Spleen (tissue), 13 donors: ENCODE measurements at places on chromosomes 11 and 22. TPM values are rescaled to one million over a fixed set of nuclear protein-coding genes. Genes with fewer than 3 reads are reported as not detected.
A peak's percentile ranks its signal among the peaks of the same experiment; 100 is the strongest.

Gene INS
- polyA plus RNA-seq = 1.9 TPM

Gene RAB38
- 0.73 TPM for polyA plus RNA-seq

Gene ASCL2
- polyA plus RNA-seq = 0.93 TPM

- DNase-seq = peak; percentile 87
Observed at GRCh38 chr11:65424205-65425104, 1.9 kb downstream of the NEAT1 start.

DNA sequence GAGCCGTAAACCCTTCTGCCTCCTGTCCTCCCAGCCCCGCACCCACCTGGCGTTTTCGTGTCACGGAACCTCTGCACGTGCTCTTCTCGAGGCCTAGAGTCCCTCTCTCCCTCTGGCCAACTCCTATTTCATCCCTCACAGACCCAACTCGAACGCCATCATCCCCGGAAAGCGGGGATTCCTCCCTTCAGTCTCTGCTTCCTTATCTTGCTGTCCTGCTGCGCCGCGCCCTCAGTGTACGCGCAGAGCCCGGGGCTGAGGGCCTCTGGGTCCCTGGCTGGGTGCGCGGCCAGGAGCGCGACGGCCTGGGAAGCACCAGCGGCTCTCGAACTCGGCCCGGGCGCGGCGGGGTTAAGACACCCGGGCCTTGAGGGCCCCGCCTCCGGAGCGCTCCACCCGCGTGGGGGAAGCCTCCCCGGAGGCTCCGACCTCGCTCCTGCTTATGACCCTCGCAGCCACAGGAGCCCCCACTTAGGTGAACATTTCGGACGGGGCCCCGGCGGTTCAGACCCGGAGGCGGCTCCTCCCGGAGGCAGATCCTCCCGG, 398 bp upstream of the ATG16L2 start:
- peak; percentile 98 for DNase-seq

DNA sequence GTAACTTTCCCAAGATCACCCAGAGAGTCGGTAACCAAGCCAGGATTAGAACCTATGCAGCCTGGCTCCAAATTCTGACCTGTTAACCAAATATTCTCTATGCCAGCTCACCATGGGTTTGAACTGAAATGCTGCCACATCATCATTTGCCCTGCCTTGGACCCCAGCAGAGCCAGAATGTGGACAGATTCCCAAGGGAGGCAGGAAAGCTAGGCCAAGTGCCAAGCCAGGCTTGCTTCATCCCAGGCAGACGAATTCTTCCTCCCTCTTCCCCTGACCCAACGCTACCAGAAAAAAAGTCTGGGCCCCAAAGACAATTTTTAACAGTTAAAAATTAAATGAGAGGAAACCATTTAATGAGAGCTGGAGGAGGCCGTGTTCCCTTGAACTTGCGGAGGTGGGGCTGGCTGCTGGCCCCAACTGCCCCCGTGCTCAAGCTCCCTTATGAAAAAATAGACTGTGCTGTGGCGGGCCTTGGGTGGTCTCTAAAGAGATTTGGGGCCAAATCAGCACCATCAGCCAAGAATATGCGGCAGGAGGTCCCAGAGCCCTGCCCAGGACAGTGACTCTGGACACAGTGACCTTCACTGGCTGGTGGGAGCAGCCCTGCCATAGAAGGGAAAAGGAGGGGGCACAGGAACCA, 184.1 kb upstream of the SYT13 start:
- peak; percentile 52 for DNase-seq

Gene PPP2R5B
- 25.4 TPM for polyA plus RNA-seq

Gene APOBEC3B
- polyA plus RNA-seq = 1.2 TPM

DNA sequence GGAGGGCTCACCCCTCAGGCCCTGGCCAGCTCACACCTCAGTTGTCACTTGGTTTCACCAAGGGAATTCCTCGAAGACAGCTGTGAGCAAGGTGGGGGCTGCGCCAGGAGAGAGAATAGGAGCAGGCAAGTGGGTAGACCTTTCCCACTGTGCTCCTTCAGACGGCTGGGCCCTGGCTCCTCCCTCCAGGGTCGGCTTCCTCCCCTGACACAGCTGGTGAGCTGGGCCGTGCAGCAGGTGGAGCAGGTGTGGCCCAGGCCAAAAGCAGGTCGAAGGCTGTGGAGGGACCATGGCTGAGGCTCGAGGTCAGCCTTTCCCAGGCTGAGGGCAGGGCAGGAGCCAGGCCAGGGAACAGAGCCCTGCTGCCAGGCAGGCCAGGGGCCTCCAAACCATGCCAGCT, 12.5 kb upstream of the MYRF start:
- DNase-seq = no peak

DNA sequence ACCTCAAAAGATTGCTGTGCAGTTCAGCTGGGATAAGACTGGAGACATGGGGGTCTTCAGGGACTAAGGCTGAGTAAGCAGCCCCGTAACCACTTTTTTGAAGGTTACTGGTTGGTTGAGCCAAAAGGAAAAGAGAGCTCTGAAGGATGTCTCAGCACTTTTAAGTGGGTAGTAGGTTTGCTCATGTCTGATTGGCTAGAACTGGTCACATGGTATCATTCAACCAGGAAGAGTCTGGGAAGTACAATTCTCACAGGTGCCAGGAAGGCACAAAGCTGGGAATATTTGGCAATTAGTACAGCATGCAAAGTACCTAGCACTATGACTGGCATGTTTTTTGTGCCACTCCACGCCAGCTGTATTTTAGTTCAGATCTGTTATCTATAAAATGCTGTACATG, 58.1 kb downstream of the SNX19 start:
- DNase-seq = no peak

Gene CD248
- polyA plus RNA-seq = 1.7 TPM

GRCh38 chr11:104728927-104729326, 169.3 kb downstream of the CASP12 start:
- no peak for DNase-seq

Gene KCNJ5
- 0.42 TPM for polyA plus RNA-seq

- no peak for DNase-seq
Observed at GRCh38 chr22:45970705-45971407, 6.1 kb downstream of the WNT7B start.

DNA sequence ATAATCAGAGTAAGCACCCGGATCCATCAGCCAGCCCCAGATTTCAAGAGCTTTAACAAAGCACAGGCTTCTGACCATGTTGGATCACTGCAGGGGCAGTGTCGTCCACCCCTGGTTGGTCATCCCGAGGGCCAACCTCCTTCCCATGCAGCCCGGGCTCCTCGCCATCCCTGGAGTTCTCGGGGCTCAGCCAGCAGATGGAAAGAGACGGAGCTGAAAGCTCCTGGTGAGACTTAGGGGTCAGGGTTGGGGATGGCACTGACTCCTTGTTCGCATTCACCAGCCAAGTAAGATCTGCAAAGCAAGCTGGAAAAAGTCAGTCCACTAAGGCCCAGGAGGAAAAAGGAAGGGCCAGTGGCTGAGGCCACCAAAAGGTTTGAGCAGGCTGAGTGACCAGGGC, 888.9 kb downstream of the BRD1 start:
- no peak for DNase-seq

GRCh38 chr22:25680956-25681355, 61.0 kb upstream of the MYO18B start:
- no peak for DNase-seq

Gene ACTN3
- 0.06 TPM for polyA plus RNA-seq

DNA sequence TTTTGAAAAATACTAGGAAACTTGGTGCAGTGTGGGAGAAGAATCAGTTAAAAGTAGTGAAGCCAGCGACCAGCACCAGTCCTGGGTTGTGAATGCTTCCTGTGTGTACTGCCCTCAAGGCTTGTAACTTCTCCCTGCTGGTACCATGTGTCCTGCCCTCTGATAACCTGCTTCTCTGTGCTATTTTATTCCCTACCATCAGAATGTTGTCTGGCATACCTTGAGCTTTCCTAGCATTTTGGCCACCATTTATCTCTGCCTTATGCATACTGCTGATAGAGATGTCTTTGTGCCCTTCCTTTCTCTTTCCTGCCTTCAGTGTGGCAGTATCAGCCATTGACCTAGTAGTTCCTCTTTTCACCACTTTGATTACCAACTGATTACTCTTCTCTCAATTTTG, 2.0 kb downstream of the GTF2H1 start:
- no peak for DNase-seq

GRCh38 chr11:128415539-128415938, 171.8 kb downstream of the ETS1 start:
- DNase-seq = no peak

Gene TIMM10
- polyA plus RNA-seq = 56.1 TPM

DNA sequence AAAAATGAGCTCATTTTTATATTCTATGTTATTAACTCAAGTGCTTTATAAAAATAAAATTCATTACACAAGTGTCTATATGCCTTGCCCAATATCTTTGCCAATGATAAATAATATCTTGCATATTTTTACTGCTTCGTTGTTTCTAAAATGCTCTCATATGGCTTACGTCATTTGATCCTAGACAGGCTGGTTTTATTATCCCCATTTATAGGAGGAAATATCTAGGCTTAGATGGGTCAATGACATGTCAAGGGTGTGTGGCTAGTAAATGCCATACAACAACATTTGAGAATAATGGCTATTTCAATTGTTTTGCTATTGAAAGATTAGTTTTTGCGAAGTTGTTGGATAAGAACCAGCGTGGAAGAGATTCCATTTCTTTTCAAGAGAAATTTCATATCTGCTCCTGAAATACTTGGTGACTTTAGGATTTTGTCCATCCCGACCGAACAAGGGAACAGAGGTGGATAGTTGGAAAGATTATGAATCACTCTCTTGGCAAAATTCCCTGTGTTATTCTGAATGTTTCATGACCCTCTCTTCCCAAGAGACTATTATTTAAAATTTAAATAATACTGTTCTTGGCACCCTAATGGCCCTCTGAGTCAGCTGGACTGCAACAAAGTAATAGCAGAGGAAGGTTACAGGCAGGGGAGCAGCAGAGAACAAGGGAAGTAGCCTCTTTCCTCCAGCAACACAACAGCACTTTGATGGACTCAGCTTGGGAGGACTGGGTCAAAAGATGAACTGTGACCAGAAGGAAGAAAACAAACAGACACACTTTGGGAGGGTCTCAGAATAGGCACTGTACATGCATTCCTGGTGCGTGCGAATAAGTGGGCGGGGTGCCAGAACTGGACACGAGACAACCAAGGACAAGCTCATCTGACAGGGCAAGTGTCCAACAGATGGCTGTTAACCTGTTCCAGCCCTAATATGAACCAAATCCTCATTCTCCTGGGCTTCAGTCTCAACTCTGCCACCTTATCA, 94.5 kb downstream of the ME3 start:
- peak; percentile 81 for DNase-seq

Gene TYMP
- polyA plus RNA-seq = 92.3 TPM

- no peak for DNase-seq
Observed at GRCh38 chr11:61926235-61926634, 8.9 kb upstream of the RAB3IL1 start.

GRCh38 chr11:21912285-21912684, 280.6 kb upstream of the ANO5 start:
- DNase-seq = no peak

- peak; percentile 89 for DNase-seq
Observed at GRCh38 chr11:1746511-1746931, 3.9 kb downstream of the IFITM10 start.

- DNase-seq = no peak
Observed at GRCh38 chr22:37431801-37432707, 4.8 kb upstream of the ELFN2 start.

DNA sequence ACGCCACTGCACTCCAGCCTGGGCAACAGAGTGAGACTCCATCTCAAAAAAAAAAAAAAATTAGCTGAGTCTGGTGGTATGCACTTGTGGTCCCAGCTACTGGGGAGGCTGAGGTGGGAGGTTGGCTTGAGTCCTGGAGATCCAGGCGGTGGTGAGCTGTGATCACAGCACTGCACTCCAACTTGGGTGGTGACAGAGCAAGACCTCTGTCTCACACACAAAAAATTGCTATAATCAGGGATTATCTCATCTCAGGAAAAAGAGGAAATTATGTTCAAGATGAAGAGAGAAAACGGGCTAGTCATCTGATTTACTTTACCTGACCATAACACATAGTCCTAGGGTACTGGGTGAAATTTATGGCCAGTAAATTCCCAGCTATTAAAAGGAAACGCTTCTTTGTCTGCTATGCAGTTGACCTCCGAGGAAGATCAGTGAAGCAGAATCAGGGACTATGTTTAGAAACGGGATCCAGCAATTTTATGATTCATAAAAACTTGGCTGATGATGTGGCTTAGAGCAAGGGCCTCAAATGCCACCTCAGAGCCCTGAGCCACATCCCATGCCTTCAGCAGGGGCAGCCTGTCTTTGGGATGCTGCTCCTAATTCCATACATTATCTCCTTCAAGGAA, 386.2 kb downstream of the NTM start:
- no peak for DNase-seq

Gene TUBGCP6
- polyA plus RNA-seq = 36.0 TPM
